Psoas muscle (tissue), 8 donors: ENCODE measurements at places on chromosomes 4 and X.

GRCh38 chrX:14817571-14817970 lies 55.3 kb downstream of the FANCB start:
- H3K27me3 ChIP-seq = no peaks in the 10 kb centered on the region
- H3K4me1 ChIP-seq = no peaks in the 10 kb centered on the region
- H3K4me3 ChIP-seq = no peak overlapping the region
- H3K36me3 ChIP-seq = no peaks in the 10 kb centered on the region
- H3K27ac ChIP-seq = no peak overlapping the region

GRCh38 chr4:163598489-163598888 lies 104.0 kb downstream of the TMA16 start:
- no peaks in the 10 kb centered on the region for H3K27me3 ChIP-seq
- H3K27ac ChIP-seq = no peak overlapping the region
- no peaks in the 10 kb centered on the region for H3K36me3 ChIP-seq
- no peaks in the 10 kb centered on the region for H3K4me1 ChIP-seq

DNA sequence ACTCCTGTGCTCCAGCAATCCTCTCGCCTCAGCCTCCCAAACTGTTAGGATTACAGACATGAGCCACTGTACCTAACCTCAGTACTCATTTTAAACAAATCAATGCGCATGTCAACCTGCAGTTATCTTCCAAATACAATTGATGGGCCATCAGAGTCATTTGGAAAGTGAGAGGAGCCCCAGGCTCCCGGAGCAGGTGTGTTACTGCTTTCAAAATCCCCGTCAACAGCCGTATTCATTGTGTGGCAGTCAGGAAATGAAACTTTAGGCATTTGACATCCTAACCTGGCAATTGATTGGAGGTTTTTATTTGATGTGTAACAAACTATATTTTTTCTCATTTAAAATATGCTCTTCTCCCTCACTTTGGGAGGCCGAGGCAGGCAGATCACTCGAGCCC lies 623.6 kb upstream of the TENM3 start:
- H3K4me1 ChIP-seq = no peaks in the 10 kb centered on the region
- H3K36me3 ChIP-seq = no peaks in the 10 kb centered on the region
- H3K4me3 ChIP-seq = no peak overlapping the region
- DNase-seq = no peak

DNA sequence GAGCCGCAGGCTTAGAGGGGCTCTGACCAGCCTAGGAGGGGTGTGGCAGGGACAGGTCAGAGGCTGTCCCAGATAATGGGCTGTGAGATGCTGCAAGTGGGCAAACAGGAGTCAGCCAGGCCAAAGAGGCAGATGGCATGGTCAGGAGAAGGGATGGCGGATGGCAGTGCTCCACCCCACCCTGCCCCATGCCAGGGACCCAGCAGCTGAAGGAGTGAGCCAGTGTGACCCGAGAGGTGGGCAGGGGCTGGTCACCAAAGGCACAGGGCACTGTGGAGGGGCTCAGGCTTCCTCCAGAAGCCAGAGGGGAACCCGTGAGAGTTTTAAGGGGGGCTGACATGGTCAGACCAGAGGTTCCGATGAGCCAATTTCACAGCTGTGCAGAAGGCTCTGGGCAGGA lies 96.9 kb downstream of the WFS1 start:
- H3K4me1 ChIP-seq = no peaks in the 10 kb centered on the region
- no peaks in the 10 kb centered on the region for H3K36me3 ChIP-seq
- no peak overlapping the region for H3K27ac ChIP-seq
- no peak for DNase-seq
